ENCODE measurements at places on chromosomes 7 and 10.

DNA sequence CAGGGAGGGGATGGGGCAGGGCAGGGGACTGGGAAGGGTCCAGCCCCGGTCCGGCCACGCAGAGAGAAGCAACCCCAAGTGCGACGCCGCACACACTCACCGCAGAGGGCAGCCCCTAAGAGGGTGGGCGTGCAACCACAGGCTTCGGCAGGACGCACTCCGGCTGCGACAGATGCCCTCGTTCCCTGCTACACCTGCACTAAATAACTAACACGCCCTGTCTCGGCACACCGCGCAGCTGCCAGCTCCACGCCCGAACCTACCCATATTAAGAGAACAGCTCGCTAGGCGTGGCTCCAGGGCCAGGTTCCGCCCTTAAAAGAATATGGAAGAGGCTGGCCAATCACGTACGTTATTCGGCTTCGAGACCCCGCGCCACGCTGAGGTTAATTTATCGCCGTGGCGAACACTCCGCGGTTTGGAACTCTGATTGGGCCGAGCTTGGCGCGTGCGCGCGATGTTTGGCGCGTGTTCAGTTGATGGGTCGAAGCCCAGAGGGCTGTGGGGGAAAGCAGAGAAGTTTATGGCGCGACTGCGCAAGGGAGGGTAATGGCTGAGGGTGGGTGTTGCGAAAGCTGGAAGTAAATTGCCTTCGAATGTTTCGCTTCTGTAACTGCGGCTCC is 91.1 kb downstream of the OR13A1 start:
- no peak for DNase-seq

- no peak for DNase-seq
Observed at GRCh38 chr10:103278862-103279298, 1.9 kb downstream of the INA start.

GRCh38 chr7:4147926-4148620 is 534.0 kb upstream of the FOXK1 start:
- no peak for DNase-seq

DNA sequence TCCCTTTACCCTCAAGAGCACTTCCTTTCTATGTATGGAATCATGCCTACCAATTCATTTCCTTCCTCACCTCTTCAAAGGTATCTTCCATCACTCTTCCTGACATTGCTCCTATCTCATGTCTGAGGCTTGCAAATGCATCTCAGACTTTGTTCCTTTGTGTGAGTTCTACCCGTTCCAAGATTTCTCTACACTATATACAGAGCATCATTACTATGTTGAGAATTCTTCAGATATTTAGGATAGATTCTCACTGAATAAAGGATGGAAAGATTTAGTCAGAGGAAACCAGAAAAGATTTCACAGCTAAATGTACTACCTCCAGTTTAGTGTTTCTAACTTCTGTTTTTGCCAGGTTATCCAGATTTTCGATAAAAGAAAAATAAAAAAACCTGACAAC is 462.7 kb downstream of the PHTF2 start:
- no peak for DNase-seq

DNA sequence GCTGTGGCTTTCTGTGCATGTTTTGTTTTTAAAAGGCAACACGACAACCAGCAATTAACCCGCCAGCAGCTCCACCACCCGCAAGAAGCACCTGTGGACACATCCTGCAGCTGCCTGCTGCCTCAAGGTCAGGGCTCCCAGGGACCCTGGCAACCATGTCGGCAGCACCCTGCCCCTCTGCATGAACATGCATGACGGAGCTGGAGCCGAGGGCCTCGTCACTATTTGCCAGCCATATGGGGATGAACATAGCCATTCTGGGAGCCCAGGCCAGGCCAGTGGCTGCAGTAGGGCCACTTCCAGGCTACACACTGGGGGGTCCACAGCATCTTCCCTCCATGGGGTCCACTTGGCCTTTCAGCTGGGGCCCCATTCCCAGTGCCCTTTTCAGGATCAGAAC is 52.9 kb downstream of the CAMK2B start:
- DNase-seq, result no peak

- no peak for DNase-seq
Observed at GRCh38 chr10:30583778-30584415, 45.7 kb downstream of the LYZL2 start.

DNA sequence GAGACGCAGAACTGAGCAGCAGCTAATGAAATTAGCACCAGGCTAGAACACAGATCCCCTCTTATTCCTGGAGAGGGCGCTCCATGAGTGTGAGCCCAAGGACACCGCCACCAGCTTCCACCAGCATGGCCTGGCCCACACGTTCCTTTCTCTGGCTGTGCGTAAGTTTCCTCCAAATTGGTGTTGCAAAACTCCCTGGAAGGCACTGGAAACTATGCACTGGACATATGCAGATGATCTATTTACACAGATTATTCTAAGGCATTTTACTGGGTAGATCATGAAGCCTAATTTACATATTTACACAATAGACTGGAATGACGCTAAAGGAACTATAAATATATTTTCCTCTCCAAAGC is 455.6 kb upstream of the FOXK1 start:
- no peak for DNase-seq

- no peak for DNase-seq
Observed at GRCh38 chr7:131238347-131238931, 89.2 kb upstream of the MKLN1 start.

GRCh38 chr10:22997096-22997495 is 69.2 kb downstream of the ARMC3 start:
- no peak for DNase-seq

GRCh38 chr10:85847085-85847484 is 519.5 kb downstream of the GRID1 start:
- DNase-seq, result no peak

- DNase-seq, result no peak
Observed at GRCh38 chr7:150722431-150722931, 6.1 kb downstream of the GIMAP1 start.

- no peak for DNase-seq
Observed at GRCh38 chr10:1048349-1048731, 579 bp downstream of the IDI1 start.

GRCh38 chr10:100731407-100732240 is 13.8 kb upstream of the PAX2 start:
- no peak for DNase-seq

GRCh38 chr10:68111584-68111983 is 2.3 kb downstream of the MYPN start:
- no peak for DNase-seq

DNA sequence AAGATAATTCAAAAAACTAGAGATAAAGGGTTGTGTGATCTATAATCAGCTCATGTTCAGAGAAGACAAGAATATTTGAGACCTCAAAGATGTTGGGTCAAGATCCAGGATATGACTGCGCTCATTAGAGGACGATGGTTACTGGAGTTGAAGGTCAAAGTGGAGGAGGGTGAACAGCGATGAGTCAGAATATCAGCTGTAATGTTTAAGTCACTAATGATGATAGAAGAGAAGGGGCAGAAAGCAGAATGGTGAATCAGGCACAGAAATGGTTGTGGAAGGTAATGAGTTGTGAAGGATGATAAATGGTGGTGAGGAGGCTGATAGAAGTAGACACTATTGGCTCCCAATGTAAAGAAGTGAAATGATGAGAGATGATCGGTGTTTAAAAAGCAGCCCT is 540.3 kb downstream of the INHBA start:
- no peak for DNase-seq

DNA sequence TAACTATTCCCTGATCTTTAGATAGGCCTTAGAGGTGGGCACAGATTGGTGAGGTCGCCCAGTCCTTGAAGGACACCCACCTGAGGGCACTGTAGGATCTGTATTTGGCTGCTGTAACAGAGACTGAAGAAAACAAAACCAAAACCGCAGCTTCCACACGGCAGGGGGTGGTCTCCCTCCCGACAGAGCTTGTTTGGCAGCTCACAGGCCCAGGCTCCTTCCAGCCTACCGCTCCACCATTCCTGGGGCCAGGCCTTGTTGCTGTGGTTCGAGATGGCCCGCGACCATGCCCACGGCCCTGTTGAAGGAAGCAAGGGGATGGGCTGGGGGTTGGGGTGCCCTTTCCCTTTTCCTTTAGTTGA is 30.4 kb downstream of the ZNF783 start:
- no peak for DNase-seq

- DNase-seq, result no peak
Observed at GRCh38 chr10:67770537-67770936, 67.5 kb downstream of the DNAJC12 start.

DNA sequence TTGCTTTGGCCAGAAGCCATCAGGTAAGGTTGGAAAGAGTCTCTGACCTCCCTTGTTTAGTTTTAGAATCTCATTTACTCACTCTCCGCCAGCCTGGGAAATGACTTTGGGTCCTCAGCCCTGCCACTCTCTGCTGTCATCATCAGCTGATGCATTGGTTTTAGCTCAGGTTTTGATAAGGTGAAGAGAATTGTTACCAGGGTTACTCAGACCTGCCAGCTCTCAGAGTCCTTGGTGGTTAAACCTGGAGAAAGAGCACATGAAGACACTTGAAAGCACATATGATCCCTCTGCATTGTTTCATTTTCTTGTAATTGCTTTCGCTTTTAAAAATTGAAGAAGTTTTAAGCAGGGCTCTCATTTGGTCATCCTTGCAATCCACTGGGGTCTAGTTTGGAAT is 4.0 kb upstream of the CROT start:
- no peak for DNase-seq

DNA sequence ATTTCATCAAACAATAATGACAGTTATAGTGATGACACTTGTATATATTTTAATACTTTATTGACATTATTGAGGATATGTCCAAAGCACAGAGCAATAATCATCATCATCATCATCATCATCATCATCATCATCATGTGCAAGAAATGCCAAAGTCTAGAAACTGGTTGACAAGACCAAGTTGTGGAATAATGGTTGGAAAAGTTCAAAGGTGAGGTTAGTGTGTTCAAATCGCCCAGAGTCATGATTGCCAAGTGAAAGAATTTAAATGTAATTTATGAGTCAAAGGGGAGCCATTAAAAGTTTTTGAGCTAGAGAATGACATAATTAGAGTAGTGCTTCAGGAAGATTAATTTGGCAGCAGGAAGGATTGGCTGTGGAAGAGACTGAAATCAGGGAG is 852.4 kb downstream of the SORCS1 start:
- DNase-seq, result no peak

DNA sequence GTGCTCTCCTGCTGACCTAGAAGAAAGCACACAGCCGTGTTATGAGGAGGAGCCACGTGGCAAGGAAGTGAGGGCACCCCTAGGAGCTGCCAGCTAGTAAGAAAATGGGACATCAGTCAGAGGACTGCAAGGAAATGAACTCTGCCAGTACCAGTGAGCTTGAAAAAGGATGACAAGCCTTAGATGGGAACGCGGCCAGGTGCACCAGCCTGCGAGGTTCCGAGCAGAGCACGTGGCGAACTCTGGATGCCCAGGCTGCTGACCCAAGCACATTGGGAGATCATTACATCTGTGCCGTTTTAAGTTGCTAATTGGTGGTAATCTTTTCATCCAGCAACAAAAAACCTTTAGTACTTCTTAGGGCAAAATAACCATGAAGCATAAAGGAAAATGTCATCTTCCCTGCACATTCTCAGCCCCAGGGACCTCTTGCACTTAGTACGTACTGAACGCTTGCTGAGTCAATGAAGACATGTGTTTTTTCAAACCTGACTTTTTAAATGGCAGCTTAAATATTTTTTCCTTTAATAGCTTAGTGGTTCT is 69.4 kb downstream of the AMZ1 start:
- DNase-seq, result peak; percentile 24

DNA sequence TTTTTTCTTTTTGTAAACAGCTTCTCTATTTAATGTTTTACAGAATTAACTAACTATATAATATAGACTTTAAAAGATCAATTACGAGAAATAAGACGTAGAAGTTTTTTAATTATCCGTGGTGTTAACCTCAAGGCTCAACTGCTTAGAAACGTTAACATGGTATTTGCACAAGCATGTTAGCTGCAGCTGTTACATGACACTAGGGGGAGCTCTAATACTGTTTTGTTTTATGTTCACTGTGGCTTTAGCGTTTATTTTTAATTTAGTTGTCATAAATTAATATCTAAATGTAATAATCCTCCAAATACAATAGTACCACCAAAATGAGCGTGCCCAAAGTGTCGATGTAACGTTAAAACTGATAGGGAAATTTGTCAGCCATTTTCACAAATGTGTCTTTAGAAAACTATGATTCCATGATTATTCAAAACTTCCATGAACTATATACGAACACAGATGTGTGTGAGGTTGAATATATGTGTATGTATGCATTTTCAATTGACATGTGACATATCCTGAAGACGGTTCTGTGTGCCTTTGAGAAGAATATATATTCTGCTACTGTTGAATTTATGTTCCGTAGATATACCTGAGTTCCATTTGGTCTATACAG is 828.8 kb upstream of the MBL2 start:
- peak; percentile 9 for DNase-seq

DNA sequence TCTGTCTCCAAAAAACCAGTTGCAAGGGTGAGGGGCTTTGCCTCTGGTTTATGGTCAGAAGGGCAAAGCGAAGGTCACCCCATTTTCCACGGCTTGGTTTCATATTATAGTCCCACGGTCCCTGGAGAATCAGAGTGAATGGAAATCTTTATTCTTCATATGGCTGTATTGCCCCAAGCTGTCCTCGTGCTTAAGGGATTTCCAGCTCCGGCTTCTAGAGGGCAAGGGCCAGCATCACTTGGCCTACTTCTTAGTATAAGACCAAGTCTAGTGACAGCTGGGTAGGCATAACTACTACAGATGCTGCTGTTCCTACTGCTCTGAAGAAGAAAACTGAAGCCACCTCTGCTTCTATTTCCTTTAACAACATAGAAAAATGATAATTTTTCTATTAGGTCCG is 63.2 kb downstream of the PARP12 start:
- DNase-seq, result no peak

- no peak for DNase-seq
Observed at GRCh38 chr10:94361171-94361794, 1.5 kb downstream of the NOC3L start.

DNA sequence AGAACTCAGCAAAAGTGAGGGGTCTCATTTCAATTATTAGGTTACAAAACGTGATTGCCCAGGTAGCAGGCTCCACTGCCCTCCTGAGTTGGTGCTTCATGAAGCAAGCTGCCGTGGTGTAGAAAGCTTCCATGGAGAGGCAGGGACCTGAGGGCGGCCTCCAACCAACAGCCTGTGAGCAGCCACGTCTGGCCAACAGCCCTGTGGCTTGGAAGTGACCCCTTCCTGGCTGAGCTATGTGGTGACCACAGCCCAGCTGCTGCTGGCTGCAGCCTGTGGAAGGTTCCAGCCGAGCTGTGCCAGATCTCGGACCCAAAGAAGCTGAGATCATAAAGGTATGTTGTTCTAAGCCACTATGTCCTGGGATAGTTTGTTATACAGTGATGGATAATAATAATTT is 122.5 kb upstream of the KLF6 start:
- no peak for DNase-seq

DNA sequence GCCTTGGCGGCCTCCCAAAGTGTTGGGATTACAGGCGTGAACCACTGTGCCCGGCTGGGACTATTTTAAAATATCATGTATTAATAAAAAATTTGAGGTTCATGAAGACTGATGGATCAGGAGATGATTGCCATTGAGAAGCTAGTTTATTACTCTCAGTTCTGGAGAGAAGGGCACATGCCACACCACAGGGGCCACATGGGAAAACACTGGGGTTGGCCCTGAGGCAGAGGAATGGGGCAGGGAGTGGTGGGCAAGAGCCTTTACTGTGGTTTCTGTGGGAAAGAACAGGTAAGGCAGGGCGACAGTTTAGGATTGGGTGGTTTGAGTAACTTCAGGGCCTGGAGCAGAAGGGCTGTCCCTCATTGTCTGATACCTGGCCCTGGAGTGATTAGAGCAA is 6.8 kb upstream of the TBRG4 start:
- DNase-seq, result no peak

Measured in NCI-H1694 (cell line).